Activated CD8-positive, alpha-beta memory T cell treated with anti-CD3 and anti-CD28 coated beads, Interleukin-2, amount 50 U/mL, for 48 hours (primary cell): ENCODE measurements at places on chromosomes 2 and 18.

DNA sequence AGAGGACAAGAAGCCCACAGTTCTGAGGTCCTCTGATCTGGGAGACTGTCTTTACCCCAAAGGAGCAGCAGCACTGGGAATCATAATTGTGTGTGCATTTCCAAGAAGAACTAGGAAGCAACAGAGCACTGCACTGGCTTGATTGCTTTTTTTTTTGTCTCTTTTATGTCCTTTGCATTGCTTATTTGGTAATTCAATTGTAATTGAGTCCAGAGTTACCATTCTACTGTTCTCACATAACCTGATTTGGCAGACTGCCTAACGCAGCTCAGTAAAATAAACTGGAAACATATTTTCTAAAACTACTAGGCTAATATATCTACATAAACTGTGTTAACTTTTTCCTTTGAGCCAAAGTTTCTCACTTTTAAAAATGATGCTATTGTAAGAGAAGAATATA is 190.3 kb upstream of the SLC8A1 start:
- DNase-seq, result no peak

DNA sequence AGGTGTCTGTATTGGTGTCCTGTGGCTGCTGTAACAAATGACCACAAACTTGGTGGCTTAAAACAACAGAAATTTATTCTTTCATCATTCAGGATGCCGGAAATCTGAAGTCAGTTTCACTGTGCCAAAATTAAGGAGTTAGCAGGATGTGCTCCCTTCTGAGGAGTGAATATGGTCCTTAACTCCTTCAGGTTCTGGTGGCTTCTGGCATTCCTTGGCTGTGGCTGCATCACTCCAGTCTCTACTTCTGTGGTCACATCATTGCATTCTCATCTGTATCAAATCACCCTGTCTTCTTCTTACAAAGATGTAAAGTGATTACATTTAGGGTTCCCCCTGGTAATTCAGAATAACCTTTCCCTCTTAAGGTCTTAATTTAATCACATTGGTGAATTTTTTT is 12.6 kb downstream of the GPD2 start:
- no peak for DNase-seq

- DNase-seq, result no peak
These were observed 68.7 kb downstream of the TMEM247 start for GRCh38 chr2:46548103-46548486.

DNA sequence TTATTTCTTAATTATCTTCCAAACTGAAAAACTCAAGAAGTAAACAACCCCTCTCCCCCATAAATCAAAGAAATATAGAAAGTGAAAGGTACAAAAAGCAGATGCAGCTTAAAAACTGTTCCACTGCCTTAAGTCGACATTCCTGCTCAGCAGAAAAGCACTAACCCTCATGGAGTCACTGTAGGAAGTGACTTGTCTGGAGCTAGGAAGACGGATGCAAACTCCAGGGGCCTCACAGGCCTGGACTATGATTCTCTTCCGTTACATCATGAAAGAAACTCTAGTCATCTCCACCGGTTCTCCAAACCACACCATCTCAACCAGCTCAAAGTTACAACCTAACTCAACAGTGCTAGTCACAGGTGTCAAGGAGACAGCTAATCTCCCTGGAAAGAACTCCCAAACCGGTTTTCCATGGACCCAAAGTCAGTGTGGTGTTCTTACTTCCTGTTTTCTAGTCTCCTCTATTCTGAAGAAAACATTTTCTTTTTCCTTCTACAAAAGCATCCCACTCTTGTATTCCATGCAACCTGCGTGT is 128.4 kb downstream of the PIEZO2 start:
- no peak for DNase-seq

- DNase-seq, result no peak
These were observed 267.9 kb downstream of the LPIN1 start for GRCh38 chr2:12014088-12014960.

GRCh38 chr2:26191316-26192159 is 18.6 kb downstream of the GAREM2 start:
- DNase-seq, result no peak

DNA sequence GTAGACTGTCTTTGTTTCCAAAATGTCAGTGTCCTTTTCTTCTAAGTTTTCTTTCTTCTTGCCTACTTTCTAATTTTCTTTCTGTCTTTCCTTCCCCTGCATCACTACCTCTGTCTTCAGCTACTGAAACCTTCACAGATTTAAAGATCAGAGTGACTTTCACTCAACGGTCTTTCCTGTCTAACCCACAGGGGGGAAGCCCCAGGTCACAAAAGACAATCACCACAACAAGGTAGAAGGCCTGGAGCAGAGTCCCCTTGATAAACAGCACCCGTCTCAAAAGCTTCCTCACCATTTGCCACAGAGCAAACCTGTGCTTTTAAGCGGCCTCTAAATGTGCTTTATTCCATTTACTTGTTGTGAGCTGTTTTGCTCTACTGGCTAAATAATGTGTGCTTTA is 665.4 kb downstream of the BCL11A start:
- DNase-seq, result peak; percentile 53

- DNase-seq, result no peak
These were observed 262.8 kb downstream of the FBXO15 start for GRCh38 chr18:73884868-73885267.

DNA sequence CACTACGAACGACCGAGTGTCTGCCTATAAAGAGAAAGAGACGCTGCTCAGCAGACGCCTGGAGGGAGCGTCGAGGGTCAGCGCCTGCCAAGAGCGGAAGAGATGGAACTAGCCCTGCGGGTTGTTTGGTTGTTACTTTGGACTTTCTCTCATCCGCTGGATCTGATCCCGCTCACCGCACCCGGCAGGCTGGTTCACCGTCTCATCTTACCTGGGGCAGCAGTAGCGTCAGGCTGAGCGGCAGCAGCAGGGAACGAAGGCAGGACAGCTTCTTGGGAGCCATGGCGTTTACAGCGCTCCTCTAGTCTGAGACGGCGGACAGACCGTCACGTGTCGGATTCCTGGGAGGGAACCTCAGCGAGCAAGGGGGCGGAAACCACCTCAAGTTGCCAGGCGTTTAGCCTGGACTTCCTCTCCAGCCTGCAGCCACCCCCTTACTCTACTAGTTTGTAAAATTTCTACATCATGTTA is 1.9 kb downstream of the GLB1L start:
- DNase-seq, result no peak

- DNase-seq, result no peak
These were observed 172.0 kb upstream of the GALNT5 start for GRCh38 chr2:157085522-157085921.

DNA sequence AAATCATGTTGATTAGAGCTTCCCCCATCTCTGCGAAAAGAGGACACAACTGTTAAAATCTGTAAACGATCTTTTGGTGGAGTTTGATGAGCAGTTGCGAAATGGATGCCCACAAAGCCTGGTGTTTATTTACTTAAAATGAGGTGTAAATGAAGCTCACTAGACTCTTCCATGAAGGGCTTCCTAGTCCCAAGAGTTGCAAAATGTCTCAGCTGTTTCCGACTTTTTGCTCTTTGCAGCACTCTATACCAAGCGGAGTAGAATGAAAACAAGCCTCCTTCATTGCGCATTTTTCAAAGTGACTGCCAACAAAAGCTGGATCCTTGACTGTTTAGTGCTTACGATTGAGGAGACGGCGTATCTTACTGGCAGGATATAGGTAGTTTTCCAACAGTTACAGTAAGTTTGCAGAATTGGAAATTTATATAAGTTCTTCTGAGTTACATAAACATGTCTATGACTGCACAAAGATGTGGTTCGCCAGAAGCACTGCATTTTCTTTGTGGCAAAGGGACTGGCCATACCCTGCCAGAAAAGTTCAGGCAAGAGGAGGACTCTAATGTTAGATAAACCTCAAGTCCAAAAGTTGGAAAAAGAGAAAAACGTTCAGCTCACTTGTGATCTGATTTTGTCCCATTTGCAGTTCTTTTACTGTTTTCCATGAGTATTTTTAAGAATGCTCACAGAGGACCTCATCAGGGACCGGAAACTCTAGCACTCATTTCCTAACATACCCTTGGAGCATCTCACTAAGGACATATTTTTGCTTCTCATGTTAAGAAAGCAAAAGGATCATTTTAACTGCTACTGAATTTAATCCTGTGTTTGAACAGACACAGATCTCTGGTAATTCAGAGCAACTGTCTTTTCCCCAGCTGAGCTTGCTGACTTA is 42.7 kb downstream of the COLEC12 start:
- no peak for DNase-seq

GRCh38 chr2:232335859-232336215 is 42.7 kb upstream of the ALPP start:
- peak; percentile 37 for DNase-seq

DNA sequence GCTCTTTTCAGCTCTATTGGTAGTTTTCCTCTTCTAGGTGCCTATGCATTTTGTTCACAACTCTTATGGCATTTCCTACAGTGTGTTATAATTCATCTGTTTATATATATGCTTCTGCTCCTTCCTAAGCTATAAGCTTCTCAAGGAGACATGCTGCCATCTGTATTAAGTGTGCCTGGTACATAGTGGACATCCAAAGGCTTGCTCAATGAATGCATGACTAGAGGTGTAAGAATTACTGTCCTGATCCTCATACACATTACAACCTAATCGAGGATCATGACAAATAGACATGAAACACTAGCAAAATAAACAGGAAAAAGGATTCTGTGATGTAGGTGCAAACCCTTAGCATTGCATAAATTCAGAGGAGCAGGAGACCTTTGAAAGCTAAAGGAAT is 50.2 kb downstream of the CDC42EP3 start:
- DNase-seq, result no peak

DNA sequence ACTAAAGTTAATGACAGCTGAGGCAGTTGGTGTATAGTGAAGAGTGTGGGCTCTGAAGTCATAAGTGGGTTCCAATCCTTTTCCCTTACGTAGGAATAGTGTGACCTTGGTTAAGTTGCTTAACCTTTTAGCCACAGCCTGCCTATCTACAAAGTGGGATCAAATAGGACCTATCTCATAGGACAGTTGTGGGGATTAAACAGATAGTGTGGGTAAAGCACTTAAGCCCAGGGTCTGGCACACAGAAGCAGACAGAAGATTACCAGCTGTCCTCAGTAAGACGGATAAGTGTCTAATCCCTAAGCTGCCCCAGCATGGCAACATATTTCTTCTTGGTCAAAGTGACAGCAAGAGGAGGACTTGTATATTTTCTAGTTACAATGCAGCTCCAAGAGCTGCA is 28.2 kb downstream of the UBE2F start:
- peak; percentile 32 for DNase-seq

DNA sequence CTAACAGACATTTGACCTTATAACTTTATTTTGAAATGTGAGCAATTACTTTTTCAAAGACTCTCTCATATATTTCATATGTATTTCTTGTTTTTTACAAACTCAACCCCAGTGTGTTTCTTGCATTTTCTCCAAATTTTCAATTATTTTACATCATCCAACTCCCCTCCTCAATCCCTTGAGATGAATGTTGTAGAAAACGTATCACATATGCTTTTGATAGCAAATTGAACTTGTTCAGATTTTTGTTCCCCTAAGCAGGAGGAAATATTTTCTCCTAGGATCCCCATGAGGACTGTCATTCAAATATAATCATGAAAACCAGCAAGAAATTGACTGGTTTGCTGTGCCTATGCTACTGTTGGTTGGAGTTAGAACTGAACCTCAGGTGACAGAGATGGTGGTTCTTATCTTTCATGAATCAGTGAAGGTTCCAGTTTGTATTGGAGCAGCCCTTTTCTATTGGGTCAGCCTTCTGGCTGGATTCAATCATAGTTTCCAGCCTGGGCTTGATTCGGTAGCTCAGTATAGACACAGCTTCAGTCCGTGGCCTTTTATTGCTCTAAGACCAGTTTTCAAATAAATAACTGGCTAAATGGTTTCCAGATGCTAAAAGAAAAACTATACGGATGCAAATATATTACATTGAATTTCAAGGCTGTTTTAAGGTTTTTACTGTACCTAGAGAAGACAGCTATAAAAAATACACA is 591.0 kb downstream of the EPHA4 start:
- no peak for DNase-seq

DNA sequence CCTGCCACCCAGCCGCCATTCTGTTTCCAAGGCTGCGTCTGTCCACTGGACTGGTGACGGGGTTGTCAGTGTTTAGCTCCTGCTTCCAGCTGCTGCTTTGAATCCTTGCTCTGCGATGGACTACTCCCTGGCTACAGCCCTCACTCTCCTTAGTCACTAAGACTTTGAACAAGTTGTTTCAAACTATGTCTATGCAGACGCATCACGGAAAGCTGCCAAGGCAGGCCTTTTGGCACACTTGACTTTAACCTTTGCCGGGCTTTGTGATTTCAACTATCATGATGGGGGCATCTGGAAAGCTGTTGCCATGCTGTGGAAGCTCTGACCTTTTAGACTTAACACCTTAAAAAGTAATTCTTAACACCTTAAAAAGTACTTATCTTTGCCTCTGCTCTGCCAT is 54.4 kb downstream of the PDE11A start:
- DNase-seq, result no peak

- peak; percentile 91 for DNase-seq
These were observed 401.2 kb downstream of the GALR1 start for GRCh38 chr18:77650799-77651385.

DNA sequence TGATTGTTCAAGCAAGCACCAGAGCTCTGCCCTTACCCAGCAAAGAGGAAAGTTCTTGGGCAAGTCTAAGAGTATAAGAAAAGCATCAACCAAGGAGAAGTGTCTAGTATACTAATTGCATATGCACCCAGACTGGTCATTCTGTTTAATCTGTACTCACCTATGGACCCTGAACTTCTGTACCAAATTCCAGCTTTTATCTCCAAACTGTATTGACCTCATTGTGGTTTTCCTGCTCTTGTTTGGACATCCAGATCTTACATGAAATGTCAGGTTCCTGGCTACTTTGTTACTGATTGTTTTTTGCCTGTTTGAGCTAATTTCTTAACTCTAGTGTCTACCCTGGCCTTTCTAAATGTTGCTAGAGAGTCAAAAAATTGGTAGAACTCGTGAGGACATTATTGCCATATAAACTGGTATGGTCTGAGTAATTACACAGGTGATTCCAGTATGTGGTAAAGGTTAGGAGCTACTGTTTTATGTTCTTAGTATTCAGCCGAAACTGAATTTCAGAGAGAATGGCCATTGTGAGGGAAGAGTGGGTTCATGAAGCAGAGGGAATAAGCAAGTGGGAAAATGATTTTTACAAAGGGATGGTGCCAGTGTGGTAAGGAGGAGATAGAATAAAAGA is 146.3 kb downstream of the HNMT start:
- DNase-seq, result no peak

GRCh38 chr2:218026676-218027425 is 24.1 kb upstream of the TNS1 start:
- DNase-seq, result peak; percentile 36

- no peak for DNase-seq
These were observed 179.1 kb downstream of the ANKRD44 start for GRCh38 chr2:197131558-197131855.

- no peak for DNase-seq
These were observed 403.9 kb downstream of the SPAG16 start for GRCh38 chr2:213688133-213688532.

GRCh38 chr18:45837283-45838070 is 12.0 kb downstream of the SIGLEC15 start:
- DNase-seq, result peak; percentile 73
